ENCODE measurements at places on chromosomes 7 and 10.

GRCh38 chr10:46233181-46233580, 53.6 kb upstream of the ANTXRL start:
- no peak for DNase-seq

DNA sequence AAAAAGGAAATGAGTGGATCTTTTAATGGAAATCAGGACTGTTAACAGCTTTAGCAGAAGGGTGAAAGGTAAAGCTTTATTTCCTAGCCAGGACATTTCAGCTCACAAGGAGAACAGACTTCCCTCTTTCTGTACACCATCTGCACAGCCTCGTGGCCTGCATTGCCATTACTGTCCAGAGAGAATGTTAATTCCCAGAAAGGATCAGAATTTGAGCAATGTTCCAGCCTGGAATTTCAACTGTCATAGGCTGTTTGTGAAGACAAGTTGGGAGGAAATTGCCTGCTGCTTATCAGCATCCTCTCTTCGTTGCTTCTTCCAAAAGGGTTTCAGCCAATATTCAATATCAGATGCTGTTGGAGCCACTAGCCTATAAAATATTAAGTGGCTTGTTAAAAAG, 22.0 kb downstream of the NXPH1 start:
- DNase-seq = no peak

DNA sequence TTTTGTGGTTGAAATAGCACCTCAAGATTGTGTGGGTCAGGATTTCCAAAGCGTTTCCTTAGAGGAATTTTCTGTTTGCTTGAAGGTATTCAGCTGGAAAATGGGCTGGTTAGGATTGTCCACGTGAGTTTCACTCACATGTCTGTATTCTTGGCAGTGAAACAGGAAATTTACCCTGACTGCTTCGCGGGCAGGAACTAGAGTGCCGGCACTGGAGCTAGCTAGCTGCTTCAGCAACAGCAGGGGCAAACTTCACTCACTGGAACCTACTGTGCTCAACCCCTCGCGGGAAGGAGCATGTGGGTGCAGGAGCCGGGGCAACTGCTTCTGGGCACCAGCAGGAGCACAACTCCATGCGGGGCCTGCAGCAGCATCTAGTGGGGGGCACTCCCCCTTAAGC, 38.0 kb upstream of the RTKN2 start:
- no peak for DNase-seq

DNA sequence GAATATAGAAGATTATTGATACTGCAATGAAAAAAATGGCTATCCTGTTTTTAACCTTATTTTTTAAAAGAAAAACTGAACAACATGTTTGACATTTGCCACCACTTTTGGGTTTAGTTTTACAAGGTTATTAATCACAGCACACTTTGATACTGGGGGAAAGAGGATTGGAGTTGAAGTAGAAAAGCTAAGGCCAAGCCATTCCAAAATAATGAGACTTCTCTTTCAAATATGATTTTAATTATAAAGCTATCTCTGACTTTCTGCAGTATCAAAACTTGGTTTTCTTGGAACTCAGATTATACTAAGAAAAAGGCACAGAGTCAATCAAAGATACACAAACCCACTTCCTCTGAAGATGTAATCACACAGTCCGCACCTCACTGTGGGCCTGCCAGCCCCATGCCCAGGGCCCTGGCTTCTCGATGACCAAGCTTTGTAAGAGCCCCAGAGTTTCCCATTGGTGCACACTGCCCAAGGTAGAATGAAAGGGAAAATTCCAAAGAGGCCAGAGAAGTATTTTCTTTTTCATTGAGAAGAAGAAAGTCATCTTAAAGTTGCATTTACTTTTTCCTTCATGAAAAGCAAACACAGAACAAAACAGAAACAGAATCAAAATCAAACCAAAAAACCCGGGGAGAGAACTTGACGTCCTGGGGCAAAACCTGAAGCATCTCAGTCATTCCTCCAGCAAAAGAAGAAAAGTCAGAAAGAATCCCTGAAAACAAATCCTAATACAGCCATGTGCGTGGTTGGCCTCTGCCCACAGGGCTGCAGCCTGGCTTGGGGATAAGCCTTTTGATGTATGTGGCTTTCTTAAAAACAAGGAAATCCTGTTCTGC, 187.7 kb upstream of the KLF6 start:
- no peak for DNase-seq

- DNase-seq = peak; percentile 77
These were observed 256.5 kb downstream of the FRMD4A start for GRCh38 chr10:14074062-14074884.

DNA sequence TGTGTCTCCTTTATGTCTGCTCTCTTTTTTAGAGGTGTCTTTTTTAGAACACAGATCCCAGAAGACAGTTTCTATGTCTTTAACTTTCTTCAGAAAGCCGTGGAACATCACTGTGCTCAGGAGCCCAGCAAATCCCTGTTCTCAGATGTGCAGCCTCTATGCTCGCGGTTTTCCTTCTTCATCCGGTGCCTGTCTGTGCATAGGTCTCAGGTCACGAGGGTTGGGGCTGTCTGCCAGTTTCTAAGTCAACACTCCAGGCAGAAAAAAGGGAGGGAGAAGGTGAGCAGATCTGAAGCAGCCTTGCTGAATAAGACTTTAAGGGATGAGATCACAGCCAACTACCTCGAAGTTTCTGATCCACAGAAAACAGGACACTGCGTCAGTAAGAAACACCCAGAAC, 68.5 kb downstream of the CRTAC1 start:
- DNase-seq = no peak

GRCh38 chr7:139394540-139394939, 34.8 kb downstream of the LUC7L2 start:
- DNase-seq = no peak

- DNase-seq = no peak
These were observed 39.6 kb downstream of the MICALL2 start for GRCh38 chr7:1419688-1420087.

- no peak for DNase-seq
These were observed 6.5 kb downstream of the PTEN start for GRCh38 chr10:87869773-87870551.

DNA sequence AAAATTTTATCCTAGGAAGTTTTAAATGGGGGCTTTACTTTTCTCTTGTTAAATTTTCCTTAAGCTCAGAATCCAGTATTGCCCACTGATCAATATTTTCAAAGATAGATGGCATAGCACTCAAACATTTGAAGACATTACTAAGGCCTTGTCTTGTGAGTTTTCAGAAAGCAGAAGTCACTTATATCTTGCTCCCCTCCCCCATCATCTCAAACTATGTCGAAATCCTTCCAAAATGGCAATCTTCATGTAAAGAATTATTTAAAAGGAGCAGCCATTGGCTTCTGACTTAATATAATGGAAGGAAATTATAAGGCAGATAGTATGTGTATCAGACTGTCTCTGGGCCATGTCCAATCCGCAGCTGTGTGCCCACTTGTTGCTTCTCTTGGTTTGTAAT, 553.5 kb upstream of the C7orf33 start:
- no peak for DNase-seq

DNA sequence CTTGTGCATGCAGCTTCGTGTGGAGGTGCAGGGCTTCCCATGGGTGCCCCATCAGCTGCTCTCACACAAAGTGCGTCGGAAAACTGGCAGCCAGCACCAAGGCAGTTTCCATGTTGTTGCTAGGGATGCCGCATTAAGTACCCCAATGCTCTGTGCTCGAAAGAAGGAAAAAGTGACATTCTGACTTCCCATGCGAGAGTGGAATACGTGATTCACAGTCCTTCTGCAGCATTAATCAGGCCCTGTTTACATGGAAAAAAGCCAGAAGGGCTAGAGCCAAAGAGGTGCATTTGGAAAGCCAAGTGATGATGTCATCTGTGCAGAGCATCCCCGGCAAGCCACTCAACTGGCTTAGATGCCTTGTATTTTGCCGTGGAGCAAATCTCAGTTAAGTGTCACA, 258.3 kb downstream of the GATA3 start:
- no peak for DNase-seq

DNA sequence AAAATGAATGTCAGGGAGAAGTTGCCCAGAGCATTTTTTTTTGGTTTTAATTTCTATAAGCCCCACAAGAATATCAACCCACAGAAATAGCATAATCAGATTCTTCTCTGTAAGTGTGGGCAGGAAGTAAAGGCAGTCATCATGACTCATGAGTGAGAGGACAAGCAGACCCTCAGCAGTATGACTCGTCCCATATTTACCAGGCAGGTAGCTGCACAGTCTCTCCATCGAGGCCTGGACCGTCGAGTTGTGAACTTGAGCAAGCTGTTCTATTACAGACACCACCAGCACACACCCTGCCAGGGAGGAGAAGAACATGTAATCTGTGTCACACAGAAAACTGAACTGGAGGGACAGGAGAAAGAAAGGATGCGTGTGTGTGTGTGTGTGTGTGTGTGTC, 37.8 kb downstream of the AOAH start:
- no peak for DNase-seq

DNA sequence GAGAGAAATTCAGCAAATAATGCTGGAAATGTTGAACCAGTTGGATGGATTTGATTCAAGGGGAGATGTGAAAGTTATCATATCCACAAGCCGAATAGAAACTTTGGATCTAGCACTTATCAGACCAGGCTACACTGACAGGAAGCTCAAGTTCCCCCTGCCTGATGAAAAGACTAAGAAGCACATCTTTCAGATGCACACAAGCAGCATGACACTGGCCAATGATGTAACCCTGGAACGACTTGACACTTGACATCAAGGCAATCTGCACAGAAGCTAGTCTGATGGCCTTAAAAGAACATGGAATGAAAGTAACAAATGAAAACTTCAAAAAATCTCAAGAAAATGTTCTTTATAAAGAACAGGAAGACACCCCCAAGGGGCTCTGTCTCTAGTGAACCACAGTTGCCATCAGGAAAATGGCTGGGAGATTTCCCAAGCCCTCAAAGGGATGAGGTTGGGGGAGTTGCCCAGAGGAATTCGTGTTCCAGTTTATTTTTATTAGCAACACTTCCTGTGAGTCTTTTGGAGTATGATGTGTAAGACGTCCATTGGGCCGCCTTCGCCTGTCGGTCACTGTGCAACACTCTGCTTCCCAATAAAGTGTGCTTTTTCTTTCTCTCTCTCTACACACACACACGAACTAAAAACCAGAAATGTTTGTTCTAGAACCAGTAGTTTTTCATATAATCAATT, 200.0 kb downstream of the HIBADH start:
- no peak for DNase-seq

GRCh38 chr10:60310740-60311139, 78.9 kb downstream of the ANK3 start:
- DNase-seq = no peak

GRCh38 chr10:128062881-128063563, 63.2 kb downstream of the MKI67 start:
- no peak for DNase-seq

- DNase-seq = no peak
These were observed 34.9 kb downstream of the DCLRE1C start for GRCh38 chr10:14918964-14919363.

DNA sequence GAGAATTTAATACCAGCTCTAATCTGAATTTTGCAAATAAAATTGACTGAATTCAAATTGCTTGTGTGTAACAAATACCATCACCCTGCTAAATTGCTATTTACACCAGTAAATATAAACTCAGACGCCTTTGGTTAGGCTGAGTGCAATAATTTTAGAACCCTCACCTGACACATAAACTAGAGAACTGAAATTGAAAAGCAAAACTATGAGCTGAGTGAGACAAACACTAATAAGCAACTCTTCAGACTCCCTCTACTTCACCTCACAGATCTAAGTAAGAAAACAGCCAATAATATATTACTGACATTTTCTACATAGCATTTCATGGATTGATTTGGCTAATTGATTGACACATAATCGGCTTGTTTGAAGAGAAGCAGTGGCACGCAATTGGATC, 621.2 kb downstream of the REEP3 start:
- DNase-seq = no peak

- DNase-seq = no peak
These were observed 73.7 kb upstream of the SKAP2 start for GRCh38 chr7:26937939-26938623.

DNA sequence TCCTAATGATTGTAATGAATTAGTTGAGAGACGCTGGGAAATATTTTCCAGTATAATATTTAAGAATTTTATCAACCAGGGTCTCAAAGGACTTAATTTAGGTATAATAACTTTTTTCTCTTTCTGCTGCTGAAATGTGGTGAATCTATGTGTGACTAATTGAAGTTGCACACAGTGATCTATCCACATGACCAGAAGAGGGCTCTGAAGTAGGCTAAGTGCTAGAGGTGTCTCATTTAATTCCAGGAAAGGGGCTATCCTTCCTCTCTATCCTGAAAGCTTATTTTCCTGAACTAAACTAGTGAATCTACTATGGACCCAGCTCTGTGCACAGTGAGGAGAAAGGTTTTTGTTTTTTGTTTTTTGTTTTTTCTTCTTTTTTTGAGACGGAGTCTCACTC, 294.4 kb upstream of the MYO3A start:
- no peak for DNase-seq

DNA sequence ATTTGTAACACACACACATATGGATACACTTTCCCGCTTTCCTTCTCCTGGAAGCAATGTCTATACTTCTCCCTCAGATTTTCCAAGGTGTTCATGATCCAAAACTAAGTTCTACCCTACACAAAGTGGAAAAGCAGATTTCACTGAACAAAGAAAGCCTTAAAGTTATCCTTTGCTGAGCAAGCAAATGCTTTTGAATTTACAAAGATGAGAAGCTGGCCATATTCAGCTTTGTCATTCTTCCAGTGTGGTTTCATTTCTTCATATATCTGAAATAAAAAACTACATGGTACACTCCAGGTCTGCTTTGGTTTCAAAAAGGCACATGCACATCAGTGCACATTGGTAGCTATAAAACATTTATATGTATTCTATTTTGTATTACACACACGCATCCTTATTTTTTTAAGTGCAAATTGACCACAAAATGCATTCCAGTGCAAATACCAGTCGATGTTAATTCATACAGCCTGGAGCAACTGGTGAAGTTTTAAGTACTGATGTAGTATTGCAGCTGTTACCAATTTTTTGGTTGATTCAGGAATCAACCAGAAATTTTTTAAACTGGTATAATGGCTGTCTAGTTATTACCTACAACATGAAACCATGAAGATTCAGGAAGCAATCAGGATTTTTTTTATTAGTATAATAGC, 65.5 kb upstream of the SRPK2 start:
- no peak for DNase-seq

DNA sequence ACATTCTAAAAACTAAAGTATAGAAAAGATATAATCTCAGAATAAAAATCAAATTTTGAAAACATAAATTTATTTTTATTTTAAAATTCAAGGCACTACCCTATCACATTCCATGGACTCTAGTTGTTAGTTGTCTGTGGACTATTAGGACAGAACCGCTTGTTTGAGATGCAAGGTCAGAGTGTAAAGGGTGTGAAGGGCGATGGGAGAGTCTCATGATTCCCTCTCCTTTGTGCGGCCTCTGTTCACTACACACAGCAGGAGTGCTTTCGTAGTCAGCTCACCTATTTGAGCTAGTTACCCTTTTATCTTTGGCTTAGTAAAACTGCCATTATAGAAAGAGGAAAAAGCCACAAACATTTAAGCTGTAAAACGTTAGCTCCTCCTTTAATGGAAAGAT, 189.8 kb upstream of the TEX47 start:
- no peak for DNase-seq

- DNase-seq = no peak
These were observed 32.0 kb downstream of the TSPAN14 start for GRCh38 chr10:80485946-80486764.

- no peak for DNase-seq
These were observed 14.0 kb upstream of the KPNA7 start for GRCh38 chr7:99221866-99222265.

All from glomerular endothelial cell (primary cell).